ENCODE measurements at places on chromosomes 4 and X.
A peak's percentile ranks its signal among the peaks of the same experiment; 100 is the strongest.

- DNase-seq = no peak
Observed at GRCh38 chrX:72088761-72089160, 43.0 kb downstream of the RTL5 start.

GRCh38 chr4:11912886-11913285 lies 484.2 kb upstream of the HS3ST1 start:
- no peak for DNase-seq

DNA sequence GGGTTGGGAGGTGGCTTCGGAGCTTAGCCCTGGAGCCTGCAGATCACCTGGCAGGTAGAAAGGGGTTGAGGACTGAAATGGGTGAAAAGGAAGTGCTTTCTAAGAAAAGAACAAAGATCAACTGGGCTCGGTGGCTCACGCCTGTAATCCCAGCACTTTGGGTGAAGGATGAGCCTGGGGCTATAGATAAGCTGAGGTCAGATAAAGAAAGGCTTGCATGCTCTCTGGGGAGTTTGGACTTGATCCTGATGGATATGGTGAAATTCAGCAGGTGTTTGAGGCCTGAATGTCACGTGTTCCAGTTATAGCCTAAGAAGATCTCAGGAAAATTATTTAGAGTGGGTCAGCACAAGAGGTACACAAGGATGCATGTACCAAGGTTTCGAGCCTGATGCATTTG lies 40.8 kb downstream of the SLC34A2 start:
- no peak for DNase-seq

- no peak for DNase-seq
Observed at GRCh38 chrX:151780621-151781020, 46.1 kb downstream of the CNGA2 start.

DNA sequence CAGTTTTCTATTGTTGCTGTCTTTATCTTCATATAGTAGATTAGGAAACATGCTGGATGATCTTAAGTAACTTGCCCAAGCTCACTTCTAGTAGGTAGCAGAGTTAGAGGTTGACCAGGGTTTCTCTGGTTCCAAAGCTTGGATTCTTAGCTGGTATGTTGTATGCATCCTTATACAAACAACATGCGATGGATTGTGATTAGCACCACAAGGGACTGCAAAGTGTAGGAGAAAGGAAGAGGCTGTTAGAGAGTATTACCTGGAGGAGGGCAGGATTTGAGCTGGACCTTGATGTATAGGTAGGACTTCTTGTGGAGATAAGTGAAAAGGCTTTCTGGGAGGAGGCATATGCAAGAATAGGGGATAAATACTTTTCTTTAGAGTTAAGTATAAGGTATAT lies 5.6 kb downstream of the STIM2 start:
- DNase-seq = no peak

- DNase-seq = no peak
Observed at GRCh38 chr4:76458825-76459224, 23.8 kb downstream of the SHROOM3 start.

GRCh38 chrX:155819966-155820491 lies 61.1 kb upstream of the VAMP7 start:
- DNase-seq = peak; percentile 67

DNA sequence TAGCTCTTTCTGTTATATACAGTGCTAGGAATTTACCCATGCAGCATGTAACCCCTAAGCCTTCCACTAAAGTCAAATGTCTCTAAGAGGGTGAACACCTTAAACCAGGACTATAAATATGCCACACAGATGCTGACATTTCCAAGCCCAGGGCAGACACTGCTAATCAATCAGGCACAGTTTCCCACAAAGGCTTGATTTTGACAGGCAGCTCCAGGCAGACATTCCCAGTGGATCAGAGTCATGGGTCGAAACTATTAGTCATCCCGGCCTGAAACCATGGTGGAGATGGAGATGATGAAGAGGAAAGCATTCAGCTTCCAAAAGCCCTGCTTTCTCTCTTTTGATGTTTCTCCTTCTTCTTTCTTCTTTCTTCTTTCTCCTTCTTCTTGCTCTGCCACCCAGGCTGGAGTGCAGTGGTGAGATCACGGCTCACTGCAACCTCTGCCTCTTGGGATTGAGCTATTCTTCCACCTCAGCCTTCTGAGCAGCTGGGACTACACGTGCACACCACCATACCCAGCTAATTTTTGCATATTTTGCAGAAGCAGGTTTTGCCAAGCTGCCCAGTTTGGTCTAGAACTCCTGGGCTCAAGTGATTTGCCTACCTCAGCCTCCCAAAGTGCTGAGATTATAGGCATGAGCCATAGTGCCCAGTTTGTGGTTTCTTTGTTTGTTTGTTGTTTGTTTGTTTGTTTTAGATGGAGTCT lies 21.0 kb upstream of the SORCS2 start:
- no peak for DNase-seq

DNA sequence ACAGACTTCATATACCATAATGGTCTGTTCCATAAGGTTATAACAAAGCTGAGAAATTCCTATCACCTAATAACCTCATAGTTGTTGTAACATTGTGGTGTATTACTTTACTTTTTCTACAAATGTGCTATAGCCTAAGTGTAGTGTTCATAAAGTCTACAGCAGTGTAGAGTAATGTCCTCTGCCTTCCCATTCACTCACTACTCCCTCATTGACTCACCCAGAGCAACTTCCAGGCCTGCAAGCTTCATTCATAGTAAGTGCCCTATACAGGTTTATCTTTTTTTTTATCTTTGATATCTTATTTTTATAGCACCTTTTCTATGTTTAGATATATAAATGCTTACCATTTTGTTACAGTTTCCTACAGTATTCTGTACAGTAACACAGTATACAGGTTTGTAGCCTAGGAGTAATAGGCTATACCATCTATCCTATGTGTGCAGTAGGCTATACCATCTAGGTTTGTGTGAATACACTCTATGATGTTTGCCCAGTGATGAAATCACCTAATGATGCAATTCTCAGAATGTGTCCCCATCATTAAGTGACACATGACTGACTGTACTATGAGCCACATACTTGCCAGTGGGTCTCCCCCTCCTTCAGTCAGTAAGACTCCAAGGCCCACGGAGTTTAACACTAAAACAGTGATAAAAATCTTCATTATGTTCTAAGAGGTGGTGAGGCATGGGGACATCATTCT lies 299.9 kb downstream of the UNC5C start:
- no peak for DNase-seq

DNA sequence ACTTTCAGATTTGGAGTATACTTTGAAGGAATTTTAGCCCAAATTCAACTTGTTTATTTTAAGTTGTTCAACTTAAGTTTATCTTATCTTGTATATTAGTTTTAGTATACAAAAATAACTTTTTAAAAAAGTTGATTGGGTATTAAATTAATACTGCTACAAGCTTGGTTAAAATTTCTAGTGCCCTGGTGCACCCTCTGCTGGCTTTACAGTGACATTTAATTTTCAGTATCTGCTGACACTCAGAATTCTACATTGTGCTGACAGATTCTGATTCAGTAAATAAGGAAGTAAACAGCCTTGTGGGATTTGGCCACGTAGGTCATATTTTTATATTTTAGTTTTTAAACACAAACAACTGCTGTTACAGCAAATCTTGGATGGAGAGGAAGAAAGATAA lies 2.9 kb downstream of the EDA start:
- peak; percentile 0 for DNase-seq

- DNase-seq = no peak
Observed at GRCh38 chr4:140675599-140676231, 80.5 kb downstream of the TBC1D9 start.

GRCh38 chr4:44157611-44158277 lies 290.9 kb downstream of the KCTD8 start:
- DNase-seq = no peak

DNA sequence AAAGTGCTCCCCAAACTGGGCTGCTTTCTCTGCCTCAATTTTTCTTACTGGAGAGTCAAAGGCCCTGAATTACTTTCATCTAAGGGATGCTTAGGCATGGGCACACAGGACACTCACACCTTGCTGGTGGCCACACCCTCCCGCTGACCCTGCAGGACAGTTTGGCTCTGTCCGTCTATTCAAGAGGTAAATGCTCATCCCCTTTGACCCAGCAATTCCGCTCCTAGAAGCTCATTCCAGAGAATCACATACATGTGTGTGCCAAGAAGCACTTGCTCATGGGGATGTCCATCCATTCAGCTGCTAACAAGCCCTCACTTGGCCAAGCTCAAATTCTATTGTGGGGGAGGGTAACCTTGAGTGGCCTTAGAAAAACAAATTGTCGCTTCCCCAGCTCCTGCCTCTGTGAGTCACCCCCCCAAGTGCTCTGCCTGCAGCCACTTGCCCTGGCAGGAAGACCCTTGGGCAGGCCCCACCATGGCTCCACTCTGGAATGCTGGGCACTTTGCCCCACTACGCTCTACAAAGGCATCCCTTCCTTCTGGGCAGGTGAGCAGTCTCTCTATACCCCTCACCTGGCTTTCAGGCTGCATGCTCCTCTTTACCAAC lies 54.5 kb downstream of the HTRA3 start:
- no peak for DNase-seq

DNA sequence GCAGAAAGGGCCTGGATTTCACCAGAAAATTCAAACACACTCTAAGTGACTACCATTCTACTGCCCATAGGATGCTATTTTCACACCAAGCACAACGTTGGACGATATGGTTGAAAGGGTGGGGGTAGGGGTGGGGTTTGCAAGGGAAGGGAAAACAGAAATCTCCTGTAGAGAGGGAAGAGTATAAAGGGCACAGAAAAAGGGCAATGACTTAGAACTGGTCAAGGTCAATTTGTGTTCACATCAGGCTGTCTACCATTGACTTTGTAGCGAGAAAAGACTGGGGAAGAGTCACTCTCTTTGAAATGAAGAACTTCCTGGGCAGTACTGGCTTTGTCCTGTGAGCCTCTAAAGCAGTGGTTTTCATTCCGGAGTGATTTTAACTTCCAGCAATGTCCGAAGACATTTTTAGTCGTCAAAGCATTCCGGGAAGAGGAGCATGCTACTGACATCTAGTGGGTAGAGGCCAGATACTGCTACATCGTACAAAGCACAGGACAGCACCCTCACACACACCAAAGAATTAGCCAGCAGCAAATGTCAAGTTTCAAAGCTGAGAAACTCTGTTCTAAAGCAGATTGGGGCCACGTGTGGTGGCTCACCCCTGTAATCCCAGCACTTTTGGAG lies 48.4 kb upstream of the SLC7A3 start:
- DNase-seq = no peak

DNA sequence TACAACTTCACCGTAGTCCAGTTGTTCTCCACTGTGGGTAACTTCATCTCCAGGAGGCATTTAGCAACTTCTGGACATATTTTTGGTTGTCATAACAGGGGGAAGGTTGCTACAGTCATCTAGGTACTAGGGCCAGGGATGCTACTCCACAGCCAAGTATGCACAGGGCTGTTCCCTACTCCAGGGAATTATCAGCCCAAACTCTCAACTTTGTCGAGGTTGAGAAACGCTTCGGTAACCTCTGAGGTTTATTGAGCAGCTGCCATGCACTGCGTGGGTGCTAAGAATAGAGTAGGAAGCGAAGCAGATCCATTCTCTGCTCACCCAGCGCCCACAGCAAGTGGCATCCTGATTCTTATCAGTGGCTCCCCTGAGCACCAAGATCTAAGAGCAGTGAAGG lies 8.2 kb downstream of the FGFBP1 start:
- DNase-seq = no peak

DNA sequence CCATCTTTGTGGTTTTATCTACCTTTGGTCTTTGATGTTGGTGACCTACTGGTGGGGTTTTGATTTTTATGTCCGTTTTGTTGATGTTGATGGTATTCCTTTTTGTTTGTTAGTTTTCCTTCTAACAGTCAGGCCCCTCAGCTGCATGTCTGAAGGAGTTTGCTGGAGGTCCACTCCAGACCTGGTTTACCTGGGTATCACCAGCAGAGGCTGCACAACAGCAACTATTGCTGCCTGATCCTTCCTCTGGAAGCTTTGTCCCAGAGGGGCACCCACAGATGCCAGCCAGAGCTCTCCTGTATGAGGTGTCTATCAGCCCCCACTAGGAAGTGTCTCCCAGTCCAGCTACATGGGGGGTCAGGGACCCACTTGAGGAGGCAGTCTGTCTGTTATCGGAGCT lies 199.3 kb upstream of the WDFY3 start:
- no peak for DNase-seq

GRCh38 chr4:147328189-147328588 lies 152.7 kb upstream of the EDNRA start:
- no peak for DNase-seq

- no peak for DNase-seq
Observed at GRCh38 chr4:185117300-185117934, 25.6 kb upstream of the SLC25A4 start.

- DNase-seq = peak; percentile 20
Observed at GRCh38 chr4:163548481-163549243, 54.2 kb downstream of the TMA16 start.

DNA sequence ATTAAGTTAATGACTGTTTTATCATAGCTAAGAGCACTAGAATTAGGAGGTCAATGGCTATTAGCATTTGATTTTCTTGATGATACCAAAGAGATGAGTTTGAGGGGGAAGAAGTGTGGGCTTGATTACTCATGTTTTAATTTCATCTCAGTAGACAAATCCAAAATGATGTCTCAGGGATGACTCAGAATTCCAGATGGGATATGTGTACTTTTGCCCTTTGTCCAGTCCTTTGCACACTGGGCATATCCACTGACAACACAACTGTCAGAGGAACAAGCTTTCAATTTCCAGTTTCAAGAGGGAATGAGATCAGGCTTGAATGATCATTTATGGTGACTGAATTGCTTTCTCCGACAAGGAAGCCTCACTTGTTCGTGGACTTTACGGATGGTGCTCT lies 325.3 kb upstream of the FTHL17 start:
- DNase-seq = no peak

DNA sequence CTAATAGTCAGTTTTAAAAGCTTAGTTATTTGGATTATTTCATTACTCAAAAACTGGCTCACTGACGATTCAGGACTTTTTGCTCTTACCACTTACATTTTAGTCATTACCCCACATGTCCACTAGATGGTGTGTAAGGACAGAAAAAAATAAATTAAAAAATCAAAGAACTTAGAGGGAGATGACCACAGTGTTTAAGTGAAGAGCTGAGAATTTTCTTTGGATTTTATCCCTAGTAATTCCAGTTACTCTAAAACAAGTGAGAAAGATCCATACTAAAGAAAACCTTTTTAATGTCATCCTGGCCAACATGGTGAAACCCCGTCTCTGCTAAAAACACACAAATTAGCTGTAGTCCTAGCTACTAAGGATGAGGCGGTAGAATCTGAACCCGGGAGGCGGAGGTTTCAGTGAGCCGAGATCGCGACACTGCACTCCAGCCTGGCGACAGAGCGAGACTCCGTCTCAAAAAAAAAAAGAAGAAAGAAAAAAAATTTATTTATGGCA lies 26.4 kb upstream of the TMPRSS11B start:
- peak; percentile 5 for DNase-seq

Measured in SHP77 (cell line).